Central memory CD8-positive, alpha-beta T cell (primary cell): ENCODE measurements at places on chromosomes 4 and X.

- no peak overlapping the region for H3K4me3 ChIP-seq
- no peaks in the 10 kb centered on the region for H3K36me3 ChIP-seq
- no peaks in the 10 kb centered on the region for H3K4me1 ChIP-seq
- H3K27me3 ChIP-seq, result no peaks in the 10 kb centered on the region
Measured at GRCh38 chrX:37640142-37640541, 45.4 kb upstream of the XK start.

DNA sequence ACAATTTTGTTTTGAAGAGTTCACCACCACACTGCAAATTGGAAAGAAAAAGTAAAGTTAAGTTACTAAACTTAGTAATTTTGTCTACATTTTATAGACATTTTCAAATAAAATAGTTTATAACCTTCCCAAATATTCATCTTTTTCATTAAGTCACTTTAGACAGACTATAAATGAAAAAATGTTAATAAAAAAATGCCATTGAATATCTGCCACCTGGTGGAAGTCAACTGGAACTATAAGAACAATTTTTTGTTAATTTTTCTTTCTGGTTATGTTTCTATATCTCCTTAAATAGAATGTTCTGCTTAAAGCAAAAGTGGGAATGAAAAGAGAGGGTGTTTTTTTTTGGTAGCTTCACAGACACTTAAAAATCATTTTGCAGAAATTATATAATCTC lies 534.4 kb upstream of the PCDH10 start:
- no peaks in the 10 kb centered on the region for H3K27me3 ChIP-seq
- peaks cover 1% of the 10 kb centered on the region for H3K36me3 ChIP-seq
- H3K4me3 ChIP-seq, result no peak overlapping the region
- no peaks in the 10 kb centered on the region for H3K4me1 ChIP-seq

DNA sequence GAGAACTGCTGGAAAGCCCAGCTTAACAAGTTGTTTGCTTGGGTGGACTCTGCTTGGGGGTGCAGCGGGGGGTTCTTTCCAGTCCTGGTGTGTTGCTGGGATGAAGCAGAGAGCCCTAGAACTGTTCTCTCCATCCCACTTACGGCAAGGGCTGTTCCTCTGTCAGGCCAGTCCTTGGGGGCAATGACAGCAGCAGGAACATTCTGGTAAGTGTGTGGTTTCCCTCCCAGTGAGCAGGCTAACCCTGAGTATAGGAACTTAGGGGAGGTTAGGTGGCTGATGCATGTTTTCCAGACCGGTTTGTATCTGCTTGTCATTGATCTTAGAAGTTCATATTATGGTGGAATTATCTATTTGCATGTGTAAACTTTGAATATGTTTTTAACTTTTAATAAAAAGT lies 46.9 kb upstream of the TLR2 start:
- H3K36me3 ChIP-seq, result peaks cover 46% of the 10 kb centered on the region
- H3K27me3 ChIP-seq, result no peaks in the 10 kb centered on the region
- H3K4me1 ChIP-seq, result no peaks in the 10 kb centered on the region
- H3K4me3 ChIP-seq, result no peak overlapping the region

DNA sequence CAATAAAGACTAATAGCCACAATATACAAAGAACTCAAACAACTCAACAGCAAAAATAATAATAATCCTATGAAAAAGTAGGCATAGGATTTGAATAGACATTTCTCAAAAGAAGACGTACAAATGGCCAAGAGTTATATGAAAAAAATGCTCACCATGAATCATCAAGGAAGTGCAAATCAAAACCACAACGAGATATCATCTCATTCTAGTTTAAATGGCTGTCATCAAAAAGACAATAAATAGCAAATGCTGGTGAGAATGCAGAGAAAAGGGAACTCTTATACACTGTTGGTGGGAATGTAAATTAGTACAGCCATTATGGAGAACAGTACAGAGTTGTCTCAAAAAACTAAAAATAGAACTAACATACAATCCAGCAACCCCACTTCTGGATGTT lies 18.8 kb downstream of the TLR6 start:
- peak overlapping the region; percentile 41 for H3K27ac ChIP-seq
- DNase-seq, result no peak
- peaks cover 2% of the 10 kb centered on the region for H3K27me3 ChIP-seq
- peaks cover 20% of the 10 kb centered on the region for H3K4me1 ChIP-seq
- peak overlapping the region; percentile 43 for H3K4me3 ChIP-seq

GRCh38 chr4:2497931-2498330 lies 29.0 kb downstream of the RNF4 start:
- no peak for DNase-seq
- no peaks in the 10 kb centered on the region for H3K27me3 ChIP-seq
- no peak overlapping the region for H3K4me3 ChIP-seq
- peaks cover 67% of the 10 kb centered on the region for H3K36me3 ChIP-seq

- no peak for DNase-seq
- H3K27me3 ChIP-seq, result peaks cover 62% of the 10 kb centered on the region
- no peak overlapping the region for H3K4me3 ChIP-seq
- no peaks in the 10 kb centered on the region for H3K36me3 ChIP-seq
- no peak overlapping the region for H3K27ac ChIP-seq
Measured at GRCh38 chr4:118345813-118346212, 7.0 kb downstream of the PRSS12 start.

DNA sequence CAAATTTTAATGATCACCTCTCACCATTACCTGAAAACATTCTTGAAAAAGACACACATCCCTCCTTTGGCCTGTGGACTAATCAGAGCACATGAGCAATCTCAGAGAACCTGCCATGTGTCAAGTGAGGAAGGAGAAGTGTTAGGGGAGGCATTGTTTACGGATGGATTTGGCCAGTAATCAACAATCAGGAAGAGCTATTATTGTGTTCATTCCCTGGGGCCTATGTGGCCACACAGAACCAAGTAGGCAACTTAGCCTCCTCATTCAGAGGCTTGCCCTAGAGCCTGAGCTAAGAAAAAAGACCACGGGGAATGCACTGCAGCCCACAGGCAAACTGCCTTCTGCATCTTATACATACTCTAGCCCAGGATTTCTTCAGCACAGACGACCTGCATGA lies 40.6 kb upstream of the DOCK11 start:
- H3K36me3 ChIP-seq, result peaks cover 9% of the 10 kb centered on the region
- H3K4me3 ChIP-seq, result no peak overlapping the region
- peaks cover 4% of the 10 kb centered on the region for H3K4me1 ChIP-seq
- no peak for DNase-seq

DNA sequence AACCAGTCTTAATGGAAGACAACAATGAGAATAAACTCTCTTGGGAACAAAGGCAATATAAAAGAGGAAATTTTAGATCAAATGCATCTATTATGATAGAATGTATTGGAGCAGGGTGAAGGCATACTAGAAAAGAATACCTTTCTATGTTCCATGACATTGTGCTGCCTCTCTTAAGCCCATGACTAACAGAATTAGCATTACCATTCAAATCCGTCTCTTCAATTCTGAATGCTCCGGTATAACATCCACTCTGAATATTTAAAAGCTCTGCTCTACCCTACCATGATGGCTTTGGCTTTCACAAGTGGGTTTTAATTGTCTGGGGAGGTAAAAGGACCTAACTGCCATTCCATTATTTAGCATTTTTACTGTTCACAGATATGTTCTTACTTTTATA lies 1878.4 kb downstream of the ARAP2 start:
- no peak overlapping the region for H3K4me3 ChIP-seq
- H3K27me3 ChIP-seq, result no peaks in the 10 kb centered on the region
- no peaks in the 10 kb centered on the region for H3K36me3 ChIP-seq
- no peak for DNase-seq

GRCh38 chrX:119391279-119391678 lies 7.9 kb upstream of the SLC25A43 start:
- H3K4me3 ChIP-seq, result no peak overlapping the region
- no peaks in the 10 kb centered on the region for H3K4me1 ChIP-seq
- H3K27me3 ChIP-seq, result no peaks in the 10 kb centered on the region
- no peak for DNase-seq

GRCh38 chr4:88705805-88706492 lies 8.3 kb upstream of the NAP1L5 start:
- peak overlapping the region; percentile 39 for H3K27ac ChIP-seq
- H3K4me1 ChIP-seq, result no peaks in the 10 kb centered on the region
- H3K36me3 ChIP-seq, result peaks cover 35% of the 10 kb centered on the region
- H3K4me3 ChIP-seq, result no peak overlapping the region

DNA sequence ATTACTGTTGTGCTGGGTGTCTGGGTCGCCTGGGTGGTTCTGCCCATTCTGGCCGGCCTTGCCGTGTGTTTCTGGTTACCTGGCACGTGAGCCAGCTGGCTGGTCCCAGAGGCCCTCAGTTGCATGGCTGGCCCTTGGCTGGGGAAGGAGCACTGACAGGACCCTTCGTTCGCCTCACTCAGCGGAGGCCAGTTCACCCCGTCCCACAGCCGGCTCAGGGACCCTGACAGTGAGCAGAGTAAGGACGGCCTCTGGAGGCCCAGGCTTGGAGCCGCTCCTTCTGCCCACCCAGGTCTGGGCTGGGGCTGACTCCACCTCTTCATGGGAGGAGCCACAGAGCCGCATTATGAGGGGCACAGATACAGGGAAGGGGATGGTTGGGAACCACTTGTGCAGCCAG lies 20.3 kb upstream of the HGFAC start:
- H3K27ac ChIP-seq, result no peak overlapping the region
- no peak for DNase-seq

DNA sequence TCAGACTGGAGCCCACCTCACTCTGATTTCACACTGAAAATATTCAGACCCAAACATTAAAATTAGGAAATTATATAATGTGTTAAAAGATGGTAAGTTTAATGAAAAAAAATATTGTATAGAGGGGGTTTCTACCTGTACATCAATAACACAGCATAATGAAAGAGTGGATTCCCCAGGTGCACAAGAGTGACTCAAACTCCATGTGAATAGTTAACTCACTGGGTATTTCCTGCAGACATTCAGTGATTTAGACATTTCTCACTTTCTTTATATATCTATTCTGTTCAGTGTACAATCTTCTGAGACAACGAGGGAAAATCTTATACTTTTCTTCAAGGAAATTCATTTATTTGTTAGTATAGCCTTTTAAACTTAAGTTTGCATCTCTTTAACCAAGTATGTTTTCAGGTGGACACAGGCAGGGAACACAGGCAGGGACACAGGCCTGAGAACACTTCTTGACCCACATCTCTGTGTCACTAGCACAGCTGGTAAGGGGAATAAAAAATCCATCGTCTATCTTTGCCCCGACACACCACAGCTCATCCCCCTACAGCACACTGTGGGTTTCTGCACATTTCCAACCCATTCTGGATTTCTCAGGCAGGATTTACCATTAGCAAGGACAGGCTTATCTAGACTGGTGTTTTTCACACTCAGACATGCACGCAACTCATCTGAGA lies 525.5 kb upstream of the BOD1L1 start:
- H3K4me1 ChIP-seq, result no peaks in the 10 kb centered on the region
- H3K36me3 ChIP-seq, result no peaks in the 10 kb centered on the region
- no peaks in the 10 kb centered on the region for H3K27me3 ChIP-seq
- no peak overlapping the region for H3K27ac ChIP-seq
- H3K4me3 ChIP-seq, result no peak overlapping the region

DNA sequence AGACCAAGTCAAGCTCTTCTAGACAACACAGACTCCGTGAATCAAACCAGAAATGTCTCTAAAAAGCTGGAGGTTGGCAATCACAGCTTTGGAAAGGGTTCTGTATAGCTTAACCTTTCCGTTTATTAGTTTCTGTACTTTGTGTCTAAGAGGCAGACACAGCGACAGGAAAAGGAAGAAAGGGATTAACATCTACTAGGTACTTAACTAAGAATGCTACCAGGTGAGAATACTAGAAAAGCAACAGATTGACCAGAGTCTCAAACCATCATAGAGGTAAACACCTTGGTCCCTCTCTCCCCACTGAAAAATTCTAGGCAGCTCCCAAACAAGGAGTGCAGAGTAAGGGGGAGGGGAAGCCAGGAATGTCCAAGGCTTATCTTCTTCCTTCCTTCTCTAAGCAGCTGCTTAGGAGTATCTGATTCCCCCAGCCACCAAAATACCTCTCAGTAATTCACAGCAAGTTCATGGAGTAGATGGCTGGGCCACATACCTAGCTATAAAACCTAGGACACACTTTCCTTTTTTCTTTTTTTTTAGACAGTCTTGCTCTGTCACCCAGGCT lies 80.8 kb downstream of the APBB2 start:
- no peak for DNase-seq
- H3K4me1 ChIP-seq, result no peaks in the 10 kb centered on the region
- peaks cover 1% of the 10 kb centered on the region for H3K36me3 ChIP-seq
- H3K27me3 ChIP-seq, result peaks cover 15% of the 10 kb centered on the region
- no peak overlapping the region for H3K4me3 ChIP-seq

DNA sequence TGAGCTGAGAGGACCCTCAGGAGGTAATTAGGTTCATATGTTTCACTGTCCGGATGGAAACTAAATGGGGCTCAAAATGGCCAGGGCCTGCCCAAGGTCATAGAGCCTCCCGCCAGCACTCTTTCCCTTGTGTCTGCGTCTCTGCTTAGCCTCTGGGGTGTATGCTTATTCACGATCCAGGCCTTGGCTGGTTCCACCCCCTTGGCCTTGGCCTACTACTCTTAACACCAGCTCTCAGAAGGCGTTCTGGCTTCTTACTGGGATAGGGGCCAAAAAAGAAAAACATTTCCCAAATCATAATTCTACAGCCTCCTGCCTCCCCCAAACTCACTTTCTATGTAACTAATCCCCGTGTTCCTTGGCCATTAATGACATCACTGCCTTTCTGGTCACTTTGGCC lies 68.8 kb downstream of the RTL5 start:
- H3K36me3 ChIP-seq, result peaks cover 3% of the 10 kb centered on the region
- no peak overlapping the region for H3K4me3 ChIP-seq
- no peak for DNase-seq
- peaks cover 26% of the 10 kb centered on the region for H3K27me3 ChIP-seq
- peaks cover 11% of the 10 kb centered on the region for H3K4me1 ChIP-seq

DNA sequence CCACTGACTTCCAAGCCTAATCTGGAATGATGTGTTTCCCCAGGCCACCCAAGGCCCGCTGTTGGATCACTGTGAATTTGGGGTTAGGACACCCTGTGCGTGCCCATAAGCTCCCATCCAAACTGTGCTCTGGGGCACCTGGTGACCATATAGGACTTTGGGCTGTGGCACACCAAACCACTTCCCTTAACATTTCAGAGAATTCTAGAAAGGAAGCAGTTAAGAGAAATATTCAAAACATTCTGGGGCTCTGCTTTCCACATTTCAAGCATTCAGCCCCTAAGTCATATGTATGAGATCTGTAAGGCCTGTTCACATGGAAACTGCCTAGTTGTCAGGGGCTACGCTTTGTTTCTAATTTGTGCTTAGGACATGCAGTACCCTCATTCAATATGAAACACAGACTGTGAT lies 14.4 kb downstream of the VGLL1 start:
- DNase-seq, result no peak
- peaks cover 25% of the 10 kb centered on the region for H3K4me1 ChIP-seq
- H3K27ac ChIP-seq, result no peak overlapping the region
- no peaks in the 10 kb centered on the region for H3K27me3 ChIP-seq
- H3K4me3 ChIP-seq, result no peak overlapping the region

GRCh38 chr4:70236125-70236524 lies 6.3 kb upstream of the CSN3 start:
- H3K27me3 ChIP-seq, result no peaks in the 10 kb centered on the region
- H3K27ac ChIP-seq, result no peak overlapping the region
- H3K4me3 ChIP-seq, result no peak overlapping the region

- no peak overlapping the region for H3K4me3 ChIP-seq
- H3K4me1 ChIP-seq, result peaks cover 3% of the 10 kb centered on the region
- peaks cover 2% of the 10 kb centered on the region for H3K36me3 ChIP-seq
- H3K27ac ChIP-seq, result no peak overlapping the region
- H3K27me3 ChIP-seq, result peaks cover 29% of the 10 kb centered on the region
Measured at GRCh38 chr4:7673121-7673520, 238.4 kb upstream of the PSAPL1 start.
